ENCODE measurements at places on chromosomes 7 and 10.

DNA sequence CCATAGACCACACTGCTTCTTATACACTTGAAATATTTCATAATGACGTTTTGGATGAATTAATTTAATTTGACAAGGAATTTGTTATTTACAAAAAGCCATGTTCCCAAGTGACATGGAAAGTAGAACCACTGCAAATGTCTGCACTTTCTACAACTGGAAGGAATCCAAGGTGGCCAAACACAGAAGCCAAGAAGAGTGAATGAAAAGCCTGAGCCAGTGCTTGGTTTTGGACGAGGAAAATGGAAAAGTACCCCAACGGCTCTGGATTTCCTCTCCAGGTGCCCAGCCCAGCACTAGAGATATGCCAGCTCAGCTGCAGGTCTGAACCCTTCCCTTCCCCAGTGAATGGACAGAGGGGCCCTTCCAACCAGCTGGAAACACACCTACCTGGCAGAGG, 279.4 kb downstream of the TNS3 start:
- DNase-seq = no peak

DNA sequence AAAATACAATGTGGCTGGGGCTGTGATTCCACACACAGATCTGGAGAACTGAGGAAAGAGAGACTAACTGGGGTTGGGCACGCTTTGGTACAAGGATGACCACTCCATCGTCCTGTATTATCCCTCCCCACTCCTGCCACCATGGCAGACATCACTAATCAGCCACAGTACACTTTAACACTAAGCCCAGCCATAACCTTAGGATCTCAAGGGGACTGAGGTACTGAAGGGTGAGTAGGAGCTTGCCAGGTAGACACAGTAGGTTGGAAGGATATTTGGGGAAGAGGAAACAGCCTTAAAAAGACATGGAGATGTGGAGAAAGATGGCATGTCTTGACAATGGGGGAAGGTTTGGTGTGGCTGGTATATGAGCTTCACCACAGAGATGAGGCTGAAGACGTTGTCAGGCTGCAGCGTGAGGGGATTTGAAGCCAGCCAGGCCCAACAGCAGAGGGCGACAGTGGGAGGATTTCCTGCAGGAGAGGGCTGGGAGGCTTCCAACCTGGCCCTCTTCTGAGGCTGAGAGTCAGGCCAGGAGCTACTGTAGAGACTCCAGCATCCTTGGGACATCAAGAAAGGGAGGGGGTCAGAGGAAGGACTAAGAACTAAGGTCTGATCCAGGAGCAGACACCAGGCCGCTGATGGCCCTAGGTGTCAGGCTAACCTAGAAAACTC, 58.6 kb upstream of the COL13A1 start:
- DNase-seq = no peak

- no peak for DNase-seq
Measured at GRCh38 chr7:30679664-30680063, 2.6 kb downstream of the CRHR2 start.

GRCh38 chr10:19245889-19246752, 197.5 kb downstream of the MALRD1 start:
- no peak for DNase-seq

DNA sequence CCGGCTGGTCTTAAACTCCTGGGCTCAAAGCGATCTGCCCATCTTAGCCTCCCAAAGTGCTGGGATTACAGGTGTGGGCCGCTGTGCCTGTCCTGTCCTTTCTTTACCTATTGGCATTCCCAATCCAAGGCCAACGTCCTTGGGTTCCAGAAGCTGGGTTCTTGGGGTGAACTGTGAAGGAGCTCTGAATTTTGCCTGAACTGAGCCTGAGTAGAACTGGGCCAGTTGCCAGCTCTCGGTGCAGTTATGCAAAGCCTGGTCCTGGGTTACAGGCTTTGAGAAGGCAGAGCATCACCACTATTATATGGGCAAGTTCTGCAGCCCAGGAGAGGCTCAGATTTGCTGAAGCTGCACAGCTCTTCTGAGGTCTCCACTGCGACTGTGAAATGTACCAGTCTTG, 24.6 kb upstream of the SH2D4B start:
- no peak for DNase-seq
